ENCODE measurements at places on chromosomes 6 and 20. TPM values are rescaled to one million over a fixed set of nuclear protein-coding genes. Genes with fewer than 3 reads are reported as not detected.

The ULBP2 gene
- 0.43 TPM for total RNA-seq

The KIAA0408 gene
- 2.4 TPM for total RNA-seq

The PHACTR1 gene
- 4.7 TPM for total RNA-seq

The HAO1 gene
- not detected for total RNA-seq

The ID1 gene
- total RNA-seq, result 172 TPM

The LY6G6C gene
- total RNA-seq, result 0.32 TPM

- DNase-seq, result no peak
Measured at GRCh38 chr20:25867776-25868649, 171.4 kb upstream of the ZNF337 start.

DNA sequence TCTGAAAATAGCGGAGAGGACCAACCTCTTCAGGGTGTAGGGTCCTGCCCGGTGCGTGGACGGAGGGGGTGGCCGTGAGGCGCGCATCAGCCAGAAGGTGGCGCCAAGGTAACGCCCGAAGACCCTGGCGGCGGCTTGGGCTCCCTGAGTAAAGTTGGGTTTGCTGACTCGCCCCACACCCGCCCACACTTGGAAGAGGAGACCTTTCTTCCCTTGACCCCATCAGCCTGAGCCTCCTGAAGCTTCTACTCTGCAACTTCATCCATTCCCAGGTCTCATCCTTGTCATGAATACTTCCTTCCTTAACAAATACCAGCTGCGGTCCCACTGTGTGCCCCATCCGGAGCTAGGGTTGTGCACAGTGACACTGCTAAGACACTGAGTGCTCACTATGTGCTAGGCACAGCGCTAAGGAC, 14.6 kb downstream of the CD40 start:
- no peak for DNase-seq

DNA sequence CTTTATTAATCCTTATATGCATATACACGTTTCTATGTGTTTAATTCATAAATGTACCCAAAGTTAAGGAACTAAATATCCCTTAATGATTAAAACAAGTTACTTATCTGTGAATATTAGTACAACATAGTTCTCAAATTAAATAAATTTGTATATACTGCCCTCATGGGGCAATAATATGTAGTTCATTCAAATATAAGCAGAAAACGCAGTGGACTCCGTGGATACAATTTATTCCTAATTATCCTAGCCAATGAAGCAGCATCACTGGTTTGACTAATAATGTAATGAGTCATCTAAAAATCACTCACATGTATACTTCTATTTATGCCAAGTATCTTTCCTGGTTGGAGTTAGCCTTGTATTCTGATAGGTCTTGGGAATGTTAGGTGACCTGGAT, 111.6 kb downstream of the TBC1D32 start:
- no peak for DNase-seq

DNA sequence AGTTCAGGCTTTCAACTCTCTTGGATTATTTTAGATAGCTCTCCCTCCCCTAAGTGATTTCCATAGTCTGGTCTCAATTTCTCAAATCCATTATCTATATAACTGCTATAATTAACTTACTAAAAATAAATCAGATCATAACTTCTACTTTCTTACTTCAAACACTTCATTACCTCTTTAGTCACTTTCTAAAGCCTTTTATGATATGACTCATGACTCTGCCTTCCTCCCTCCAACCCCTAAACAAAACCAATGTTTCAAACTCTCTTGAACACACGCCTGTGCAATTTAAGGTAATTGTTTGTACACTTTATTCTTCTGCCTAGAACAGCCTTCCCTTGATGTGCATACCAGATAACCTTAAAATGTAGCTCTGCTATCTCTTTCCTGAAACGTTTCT, 100.5 kb downstream of the LMBRD1 start:
- DNase-seq, result no peak

- no peak for DNase-seq
Measured at GRCh38 chr6:25085756-25086155, 150.0 kb upstream of the RIPOR2 start.

- DNase-seq, result no peak
Measured at GRCh38 chr6:130259557-130259956, 36.8 kb upstream of the SAMD3 start.

DNA sequence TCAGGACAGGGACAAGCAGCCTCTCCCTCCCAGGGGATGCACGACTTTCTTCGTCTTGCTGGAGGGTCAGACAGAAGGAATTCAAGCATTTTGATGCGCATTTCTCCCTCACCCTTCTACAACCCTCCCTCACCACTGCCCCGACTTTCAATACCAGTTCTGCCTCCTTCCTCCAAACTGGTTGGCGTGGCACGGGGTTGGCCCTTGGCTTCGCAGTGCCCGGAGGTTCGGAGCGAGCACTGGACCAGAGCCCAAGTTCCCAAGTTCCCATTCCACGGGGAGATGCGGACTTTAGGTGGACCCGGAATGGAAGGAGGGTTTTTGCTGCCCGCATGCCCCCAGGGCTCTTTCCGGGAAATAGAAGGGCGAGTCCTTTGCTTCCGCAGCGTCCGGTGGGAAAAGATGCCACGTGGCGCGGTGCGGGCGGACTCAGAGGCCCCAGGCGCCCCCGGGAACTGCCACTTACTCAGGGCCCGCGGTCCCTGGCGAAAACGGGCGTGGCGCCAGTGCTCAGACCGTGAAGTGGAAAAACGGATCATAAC, 8.0 kb upstream of the LAMP5 start:
- DNase-seq, result no peak

GRCh38 chr6:41505122-41506049, 40.8 kb upstream of the FOXP4 start:
- peak; percentile 84 for DNase-seq

DNA sequence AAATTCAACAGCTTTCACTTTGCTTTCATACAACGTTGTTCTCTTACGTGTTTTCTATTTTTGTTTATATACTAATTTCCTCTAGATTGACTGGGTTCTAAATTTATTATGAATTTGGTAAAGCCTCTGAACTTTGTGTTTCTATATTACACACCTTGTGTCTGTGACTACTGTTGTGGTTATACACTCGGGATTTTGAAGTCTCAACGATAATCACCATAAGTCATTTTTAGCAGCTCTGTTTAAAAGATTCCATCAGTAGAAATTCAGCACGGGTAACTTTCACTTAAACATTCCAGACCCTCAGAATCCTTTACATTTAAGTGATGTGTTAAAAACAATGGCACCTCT, 31.8 kb upstream of the HBS1L start:
- no peak for DNase-seq

DNA sequence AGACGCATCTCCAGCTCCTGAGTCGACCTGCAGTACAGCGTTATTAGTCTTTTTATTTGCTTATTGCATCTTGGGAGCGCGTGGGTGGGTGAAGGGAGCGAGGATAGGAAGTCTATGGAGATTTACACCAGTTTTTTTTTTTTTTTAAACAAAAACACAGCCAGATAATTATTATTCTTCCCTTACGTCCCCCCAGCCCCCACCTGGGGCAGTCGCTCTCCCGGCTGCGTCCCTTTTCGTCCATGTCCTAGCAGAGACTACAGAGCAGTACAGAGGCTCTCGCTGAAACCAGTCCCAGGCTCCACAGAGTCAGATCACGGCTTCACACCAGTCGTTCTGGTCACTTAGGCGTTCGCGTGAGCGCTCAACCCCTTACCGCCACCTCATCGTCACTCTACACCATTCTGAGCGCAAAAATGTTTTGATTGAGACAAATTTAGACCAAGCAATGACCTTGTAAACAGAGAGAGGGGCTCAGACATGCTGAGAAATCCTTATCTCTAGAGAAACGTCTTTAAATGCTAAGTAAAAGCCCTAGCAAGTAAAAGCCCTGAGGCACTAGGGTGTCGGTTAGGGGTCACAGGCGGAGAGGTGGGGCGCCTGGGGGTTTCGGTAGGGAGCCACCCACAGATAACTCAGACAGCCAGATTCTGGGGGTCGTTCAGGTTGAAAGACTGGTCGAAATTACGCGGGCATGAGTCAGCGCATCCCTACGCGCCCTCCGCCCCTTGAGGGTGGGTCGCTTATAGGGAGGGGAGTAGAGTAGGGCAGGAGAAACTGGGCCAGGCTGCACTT, 975 bp upstream of the PPT2 start:
- DNase-seq, result peak; percentile 61

GRCh38 chr6:70980727-70981126, 23.9 kb upstream of the B3GAT2 start:
- no peak for DNase-seq

GRCh38 chr6:75603106-75603420, 1.4 kb downstream of the SENP6 start:
- DNase-seq, result no peak

DNA sequence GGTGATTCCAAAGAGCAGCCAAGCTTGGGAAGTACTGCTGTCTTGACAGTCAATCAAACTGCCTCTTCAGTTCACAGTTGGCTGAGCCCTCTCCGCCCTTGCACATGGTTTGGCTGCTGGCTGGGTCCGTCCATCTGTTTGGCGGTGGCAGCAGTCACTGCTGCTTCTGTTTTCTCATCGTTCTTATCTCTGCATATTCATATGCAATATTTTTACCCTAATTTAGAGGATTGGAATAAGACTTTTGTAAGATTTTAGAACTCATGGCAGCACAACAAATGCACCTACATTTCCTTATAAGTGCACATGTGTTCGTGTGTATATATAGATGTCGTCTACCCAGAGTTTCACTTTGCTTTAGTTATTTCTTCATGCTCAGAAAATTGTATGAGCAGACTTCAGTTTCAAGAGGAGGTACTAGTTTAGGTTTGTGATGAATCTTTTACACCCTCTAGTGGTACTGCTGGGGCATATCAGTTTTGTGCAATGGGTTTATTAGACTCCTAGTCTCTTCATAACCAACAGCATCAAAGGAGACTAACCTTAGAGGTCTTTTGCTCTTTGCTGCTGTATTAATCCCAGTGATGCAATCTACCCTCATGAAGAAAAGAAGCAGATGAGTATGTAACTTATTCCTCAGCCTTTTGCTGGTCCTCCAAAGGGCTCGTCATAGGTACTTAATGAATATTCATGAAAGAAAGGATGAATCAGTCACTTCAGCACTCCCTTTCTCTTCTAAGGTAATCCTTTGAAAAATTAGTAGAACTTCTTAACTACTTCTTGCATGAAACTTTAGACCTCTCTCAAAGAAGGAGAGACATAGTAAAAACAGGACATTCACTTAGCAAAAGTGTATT, 44.3 kb downstream of the KHDC1L start:
- no peak for DNase-seq

GRCh38 chr20:35697696-35698297, 1.4 kb downstream of the NFS1 start:
- no peak for DNase-seq

DNA sequence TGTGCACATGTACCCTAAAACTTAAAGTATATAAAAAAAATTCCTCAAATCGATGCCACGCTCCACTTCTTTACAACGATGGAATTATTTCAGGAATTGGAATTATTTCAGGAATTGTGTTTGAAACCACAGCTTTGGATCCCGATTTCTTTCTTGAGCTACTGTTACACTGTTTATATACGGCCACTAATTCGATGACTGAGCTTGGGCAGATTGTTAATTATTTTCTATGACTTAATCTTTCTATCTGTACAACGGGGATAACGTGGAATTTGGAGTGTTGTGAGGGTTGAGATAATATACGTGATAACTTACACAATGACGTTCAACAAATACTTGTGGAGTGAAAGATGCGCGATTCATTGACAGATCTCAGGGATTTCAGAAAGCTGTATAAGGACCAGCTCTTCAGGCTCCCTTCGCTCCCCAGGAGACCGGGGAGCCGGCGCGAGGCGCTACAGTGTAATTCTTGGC, 171.3 kb downstream of the SLC16A10 start:
- DNase-seq, result no peak

GRCh38 chr6:36216559-36216958, 20.0 kb downstream of the BRPF3 start:
- DNase-seq, result peak; percentile 61

- DNase-seq, result no peak
Measured at GRCh38 chr6:11486051-11486450, 51.5 kb upstream of the TMEM170B start.

GRCh38 chr6:132354517-132355167, 46.6 kb downstream of the MOXD1 start:
- DNase-seq, result peak; percentile 82

DNA sequence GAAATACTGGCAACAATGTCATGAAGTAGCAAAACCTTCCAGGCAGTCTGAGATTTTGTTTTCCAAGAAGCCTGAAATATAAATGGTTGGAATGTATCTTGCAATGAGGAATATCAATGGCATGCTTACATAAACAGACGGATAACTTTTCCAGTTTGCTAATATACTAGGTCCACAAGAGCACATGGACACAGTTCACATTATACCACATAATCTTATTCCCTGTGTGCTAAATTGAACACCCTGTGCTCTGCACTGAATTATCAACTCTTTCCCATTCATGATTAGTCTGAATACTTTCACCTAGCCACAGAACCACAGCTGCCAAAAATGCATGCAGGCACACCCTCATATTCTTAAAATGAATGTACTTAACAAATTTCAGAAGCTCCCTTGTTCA, 274.3 kb downstream of the COL12A1 start:
- no peak for DNase-seq

DNA sequence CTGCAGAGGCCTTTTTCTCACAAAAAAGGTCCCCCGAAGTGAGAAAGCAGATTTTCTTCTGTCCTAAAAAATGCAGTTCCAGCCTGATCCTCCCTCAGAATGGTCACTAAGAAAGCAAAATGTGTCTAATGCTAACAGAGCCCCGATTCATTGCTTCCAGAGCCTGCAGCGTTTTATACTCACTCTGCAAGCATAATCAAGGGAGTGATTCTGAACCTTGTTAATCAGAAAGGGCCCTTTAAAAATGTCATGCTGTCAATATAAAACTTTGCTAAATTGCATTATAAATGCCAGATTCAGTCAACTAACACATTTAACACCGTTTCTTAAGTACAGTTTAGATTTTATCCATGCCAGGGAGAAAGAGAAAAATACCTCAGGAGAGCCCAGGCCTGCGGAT, 202.8 kb downstream of the CD83 start:
- no peak for DNase-seq
